ENCODE measurements at places on chromosomes 16 and 17. TPM values are rescaled to one million over a fixed set of nuclear protein-coding genes. Genes with fewer than 3 reads are reported as not detected.

DNA sequence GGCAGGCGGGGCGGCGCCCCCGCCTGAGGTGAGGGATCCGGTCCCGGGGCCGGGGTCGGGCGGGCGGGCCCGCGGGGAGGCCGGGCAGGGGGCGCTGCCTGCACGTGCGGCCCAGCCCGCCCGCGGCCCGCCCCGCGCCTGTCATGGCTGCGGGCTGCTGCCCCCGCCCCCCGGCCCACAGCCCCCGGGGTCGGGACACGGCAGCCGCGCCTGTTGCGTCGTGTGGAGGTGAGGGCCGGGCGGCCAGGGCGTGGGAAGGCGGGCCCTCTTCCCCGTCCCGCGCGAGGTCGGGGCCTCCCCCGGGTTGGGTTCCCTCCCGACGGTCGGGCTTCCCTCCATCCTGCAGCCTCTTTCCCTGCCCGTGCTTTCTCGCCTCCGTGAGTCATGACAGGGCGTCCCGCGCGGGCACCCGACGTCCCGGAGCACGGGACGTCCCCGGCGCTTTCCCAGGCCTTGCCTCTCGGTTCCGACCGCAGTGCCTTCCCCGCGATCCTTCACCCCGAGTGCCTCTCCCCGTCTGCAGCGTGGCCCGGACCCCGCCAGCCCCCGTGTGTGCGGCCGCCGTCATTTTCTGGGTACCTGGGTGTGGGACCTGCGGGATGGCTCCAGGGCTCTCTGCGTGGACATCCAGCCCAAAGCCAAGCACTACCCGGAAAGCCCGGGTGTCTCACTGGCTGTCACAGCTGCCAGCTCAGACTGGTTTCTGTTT lies 76.7 kb downstream of the CHD9 start:
- H3K27me3 ChIP-seq = no peaks in the 10 kb centered on the region
- peak overlapping the region; percentile 78 for H3K4me3 ChIP-seq

GRCh38 chr16:4888428-4889135 lies 41.3 kb downstream of the UBN1 start:
- no peak overlapping the region for H3K27ac ChIP-seq
- no peak for DNase-seq
- H3K27me3 ChIP-seq = no peaks in the 10 kb centered on the region
- peaks cover 84% of the 10 kb centered on the region for H3K36me3 ChIP-seq
- H3K4me1 ChIP-seq = no peaks in the 10 kb centered on the region

GRCh38 chr17:68674029-68674925 lies 73.1 kb upstream of the FAM20A start:
- no peaks in the 10 kb centered on the region for H3K36me3 ChIP-seq
- H3K27ac ChIP-seq = no peak overlapping the region
- DNase-seq = no peak
- H3K27me3 ChIP-seq = no peaks in the 10 kb centered on the region

DNA sequence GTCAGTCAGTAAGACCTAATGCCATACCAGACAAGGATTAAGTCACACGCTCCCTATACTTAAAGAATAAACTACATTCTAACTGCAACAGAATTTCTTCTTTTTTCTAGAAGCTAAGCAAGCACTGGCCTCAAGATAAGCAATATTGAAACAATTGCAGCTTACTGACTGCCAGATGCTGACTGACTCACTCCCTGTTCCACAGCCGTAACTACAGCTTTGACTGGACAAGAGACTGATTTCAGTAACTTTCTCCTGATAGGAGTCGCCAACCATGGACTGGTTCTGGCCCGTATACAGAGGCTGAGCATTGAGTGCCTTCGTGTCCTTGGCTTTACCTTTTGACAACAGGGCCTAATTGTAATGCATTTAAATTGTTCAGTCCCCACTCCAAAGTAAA lies 67.9 kb downstream of the TRIM37 start:
- no peak for DNase-seq
- no peaks in the 10 kb centered on the region for H3K27me3 ChIP-seq
- no peak overlapping the region for H3K4me3 ChIP-seq
- no peaks in the 10 kb centered on the region for H3K4me1 ChIP-seq

- H3K36me3 ChIP-seq = no peaks in the 10 kb centered on the region
- H3K4me3 ChIP-seq = no peak overlapping the region
- H3K27ac ChIP-seq = no peak overlapping the region
- H3K27me3 ChIP-seq = no peaks in the 10 kb centered on the region
These were observed 238.8 kb downstream of the MRTFB start for GRCh38 chr16:14309906-14310305.

DNA sequence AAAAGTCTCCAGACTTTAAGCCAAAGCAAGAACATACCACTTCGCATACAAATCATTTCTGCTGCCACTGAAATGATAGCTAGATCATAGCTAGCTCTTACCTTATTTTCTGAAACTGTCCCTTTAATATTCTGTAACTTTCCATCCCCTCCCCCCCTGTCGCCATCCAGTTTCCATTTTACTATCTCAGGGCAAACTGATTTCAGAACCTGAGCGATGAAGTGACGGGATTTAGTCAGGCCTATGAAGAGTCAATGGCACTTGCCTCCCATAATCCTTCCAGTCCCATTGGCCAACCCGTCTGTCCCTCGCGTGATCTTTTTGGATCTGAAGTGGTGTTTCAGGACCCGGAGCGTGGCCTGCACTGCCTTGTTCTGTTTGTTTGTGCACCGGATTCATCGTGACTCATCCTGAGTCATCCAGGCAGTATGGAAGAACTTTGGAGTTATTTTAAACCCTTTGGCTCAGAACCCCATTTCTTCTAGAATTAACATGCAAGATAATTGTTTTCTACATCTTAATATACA lies 199.8 kb upstream of the CHMP6 start:
- H3K27me3 ChIP-seq = no peaks in the 10 kb centered on the region
- H3K4me1 ChIP-seq = peaks cover 29% of the 10 kb centered on the region
- H3K27ac ChIP-seq = no peak overlapping the region
- H3K36me3 ChIP-seq = no peaks in the 10 kb centered on the region

- DNase-seq = no peak
- no peak overlapping the region for H3K27ac ChIP-seq
- no peaks in the 10 kb centered on the region for H3K4me1 ChIP-seq
- no peaks in the 10 kb centered on the region for H3K27me3 ChIP-seq
- H3K4me3 ChIP-seq = no peak overlapping the region
- H3K36me3 ChIP-seq = no peaks in the 10 kb centered on the region
These were observed 227.3 kb downstream of the COPRS start for GRCh38 chr17:31631766-31632165.

DNA sequence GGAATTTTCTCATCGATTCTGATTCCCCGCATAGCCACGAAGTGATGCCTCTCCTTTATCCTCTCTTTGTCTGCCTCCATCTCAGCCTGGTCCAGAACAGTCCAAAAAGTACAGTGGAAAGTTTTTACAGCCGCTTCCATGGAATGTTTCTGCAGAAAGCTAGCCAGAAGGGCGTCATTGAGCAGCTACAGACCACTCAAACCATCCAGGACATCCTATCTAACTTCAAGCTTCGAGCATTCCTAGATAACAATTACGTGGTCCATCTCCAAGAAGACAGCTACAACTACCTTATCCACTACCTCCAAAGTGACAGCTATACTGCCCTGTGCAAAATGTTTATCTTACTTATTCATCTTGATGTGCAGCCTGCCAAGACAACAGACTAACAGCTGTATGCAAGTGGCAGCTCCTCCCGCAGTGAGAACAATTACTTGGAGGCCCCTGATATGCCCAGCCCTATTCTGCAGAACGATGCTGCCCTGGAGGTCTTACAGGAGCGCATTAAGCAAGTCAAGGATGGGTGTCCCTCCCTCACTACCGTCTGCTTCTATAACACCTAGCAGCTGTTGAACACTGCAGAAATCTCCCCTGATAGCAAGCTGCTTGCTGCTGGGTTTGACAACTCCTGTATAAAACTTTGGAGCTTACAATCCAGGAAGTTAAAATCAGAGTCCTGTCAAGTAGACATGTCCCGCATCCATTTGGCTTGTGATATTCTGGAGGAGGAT lies 38.9 kb downstream of the SLFN12L start:
- H3K27me3 ChIP-seq = peaks cover 28% of the 10 kb centered on the region
- H3K27ac ChIP-seq = no peak overlapping the region
- no peaks in the 10 kb centered on the region for H3K36me3 ChIP-seq
- no peaks in the 10 kb centered on the region for H3K4me1 ChIP-seq

Gene HASPIN
- total RNA-seq = 2.7 TPM

DNA sequence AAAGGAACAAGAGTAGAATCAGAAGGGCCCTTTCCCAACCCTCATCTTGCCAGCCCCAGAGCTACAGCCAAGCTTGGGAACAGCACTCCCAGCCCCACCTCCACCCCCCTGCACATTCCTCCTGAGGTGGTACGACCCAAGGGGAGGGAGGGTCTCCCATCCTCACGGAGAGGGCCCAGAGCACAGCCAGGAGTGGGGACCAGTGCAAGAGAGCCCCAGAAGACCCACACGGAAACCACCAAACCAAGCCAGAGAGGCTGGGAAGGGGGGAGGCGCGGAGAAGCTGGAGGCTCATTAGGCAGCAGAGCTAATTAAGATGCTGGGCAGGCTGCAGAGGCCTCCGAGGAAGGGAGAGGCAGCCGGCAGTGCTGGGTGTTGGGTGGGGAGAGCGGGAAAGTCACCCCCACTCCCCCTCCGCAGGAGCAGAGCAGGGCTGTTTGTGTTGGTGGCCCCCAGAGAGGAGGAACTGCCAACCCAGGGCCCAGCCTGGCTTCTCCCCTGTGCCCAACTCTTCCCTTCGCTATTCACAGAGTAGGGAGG lies 2.4 kb downstream of the CACNB1 start:
- DNase-seq = no peak
- H3K4me3 ChIP-seq = peak overlapping the region; percentile 90
- peaks cover 37% of the 10 kb centered on the region for H3K36me3 ChIP-seq
- no peaks in the 10 kb centered on the region for H3K27me3 ChIP-seq

DNA sequence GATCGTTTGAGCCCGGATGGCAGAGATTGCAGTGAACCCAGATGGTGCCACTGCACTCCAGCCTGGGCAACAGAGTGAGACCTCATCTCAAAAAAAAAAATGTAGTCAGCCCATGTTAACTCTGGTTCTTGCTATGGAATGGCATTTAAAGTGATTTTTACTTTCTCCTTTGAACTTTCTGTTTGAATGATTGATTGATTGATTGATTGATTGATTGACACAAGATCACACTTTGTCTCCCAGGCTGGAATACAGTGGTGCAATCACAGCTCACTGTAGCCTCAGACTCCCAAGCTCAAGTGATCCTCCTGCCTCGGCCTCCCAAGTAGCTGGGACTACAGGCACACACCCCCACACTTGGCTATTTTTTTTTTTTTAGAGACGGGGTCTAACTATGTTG lies 17.0 kb downstream of the SMTNL2 start:
- no peaks in the 10 kb centered on the region for H3K27me3 ChIP-seq
- no peaks in the 10 kb centered on the region for H3K4me1 ChIP-seq
- no peak overlapping the region for H3K27ac ChIP-seq

DNA sequence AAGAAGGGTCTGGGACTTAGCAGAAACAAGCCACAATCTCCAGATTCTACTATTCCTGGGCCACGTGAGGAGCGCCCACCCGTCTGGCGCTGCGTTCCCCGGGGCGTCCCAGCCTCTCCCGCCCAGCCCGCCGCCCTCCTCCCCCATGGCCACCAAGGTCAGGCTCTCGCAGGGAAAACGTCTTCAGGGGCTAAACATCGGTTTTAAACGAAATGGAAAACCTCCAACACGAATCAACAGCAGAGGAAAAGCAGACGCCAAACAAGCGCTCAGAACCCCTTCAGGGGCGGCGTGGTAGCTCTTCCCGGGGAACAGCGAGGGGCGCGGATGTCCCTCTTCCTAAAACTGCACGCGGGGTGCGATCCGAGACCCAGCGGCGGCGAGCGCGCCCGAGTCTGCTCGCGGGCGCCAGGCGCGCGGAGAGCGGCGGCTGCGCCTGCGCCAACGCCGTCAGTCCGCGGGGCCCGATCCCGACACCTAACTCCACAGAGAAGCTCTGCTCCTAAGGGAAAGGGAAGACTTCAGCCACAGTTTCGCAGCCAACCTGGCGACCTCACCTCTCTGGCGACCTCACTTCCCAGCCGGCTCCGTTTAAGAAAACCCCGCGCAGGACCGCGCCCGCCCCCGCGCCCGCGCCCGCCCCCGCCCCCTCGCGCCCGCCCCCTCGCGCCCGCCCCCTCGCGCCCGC lies 505 bp upstream of the COG1 start:
- H3K4me1 ChIP-seq = peaks cover 6% of the 10 kb centered on the region
- peak overlapping the region; percentile 91 for H3K4me3 ChIP-seq
- no peak for DNase-seq
- H3K36me3 ChIP-seq = peaks cover 11% of the 10 kb centered on the region
- H3K27me3 ChIP-seq = no peaks in the 10 kb centered on the region
- peak overlapping the region; percentile 91 for H3K27ac ChIP-seq

DNA sequence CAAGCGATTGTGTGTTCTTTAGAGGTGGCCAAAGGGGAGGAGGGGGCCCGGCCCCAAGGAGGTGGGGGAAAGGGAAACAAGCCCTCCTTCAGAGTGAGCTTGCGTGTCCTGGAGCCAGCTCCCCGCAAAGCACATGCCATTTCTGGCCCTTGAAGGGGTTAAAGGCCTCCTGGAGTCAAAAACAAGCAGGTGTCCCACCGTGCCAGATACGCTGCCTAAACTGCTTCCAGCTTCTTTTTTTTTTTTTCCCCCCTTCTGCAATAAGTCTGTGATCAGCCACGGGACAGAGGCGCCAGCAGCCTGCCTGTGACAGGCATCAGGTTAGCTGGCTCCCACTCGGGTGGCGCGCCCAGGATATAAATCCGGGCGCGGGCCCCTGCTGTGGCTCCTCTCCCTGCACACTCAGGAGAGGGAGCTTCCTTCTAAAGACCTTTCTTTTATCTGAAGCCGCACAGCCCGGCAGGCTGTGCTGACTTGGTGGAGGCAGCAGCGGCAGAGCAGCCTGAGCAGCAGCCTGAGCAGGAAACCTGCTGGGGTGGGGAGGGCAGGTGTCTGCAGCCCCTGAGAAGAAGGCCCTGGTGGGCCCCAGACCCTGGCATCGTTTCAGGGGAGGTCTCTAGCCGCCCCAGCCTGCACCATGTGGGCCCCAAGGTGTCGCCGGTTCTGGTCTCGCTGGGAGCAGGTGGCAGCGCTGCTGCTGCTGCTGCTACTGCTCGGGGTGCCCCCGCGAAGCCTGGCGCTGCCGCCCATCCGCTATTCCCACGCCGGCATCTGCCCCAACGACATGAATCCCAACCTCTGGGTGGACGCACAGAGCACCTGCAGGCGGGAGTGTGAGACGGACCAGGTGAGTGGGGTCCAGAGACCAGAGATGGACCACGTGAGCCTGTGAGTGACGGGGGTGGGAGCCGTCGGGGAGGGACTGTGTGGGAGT lies at the start of gene WFIKKN2:
Gene WFIKKN2 (plus strand): TSS at position 286 of the 934 bp plus-strand sequence. CDS start 352 bp downstream, at position 638.
- H3K4me3 ChIP-seq = peak within 1 kb of the TSS; percentile 43
- no peak within 1 kb of the TSS for H3K27ac ChIP-seq
- H3K27me3 ChIP-seq = no peaks in the 10 kb centered on the region
- DNase-seq = no peak
- H3K36me3 ChIP-seq = no peaks in the 10 kb centered on the region

Gene BICDL2
- total RNA-seq = not detected

GRCh38 chr16:66473654-66474519 lies 46.8 kb downstream of the BEAN1 start:
- no peaks in the 10 kb centered on the region for H3K27me3 ChIP-seq
- no peaks in the 10 kb centered on the region for H3K36me3 ChIP-seq
- no peaks in the 10 kb centered on the region for H3K4me1 ChIP-seq
- H3K27ac ChIP-seq = no peak overlapping the region

Gene TBC1D3G
- not detected for total RNA-seq

- no peaks in the 10 kb centered on the region for H3K36me3 ChIP-seq
- H3K27ac ChIP-seq = no peak overlapping the region
- H3K4me3 ChIP-seq = no peak overlapping the region
- no peaks in the 10 kb centered on the region for H3K27me3 ChIP-seq
- H3K4me1 ChIP-seq = no peaks in the 10 kb centered on the region
These were observed 36.2 kb upstream of the RCVRN start for GRCh38 chr17:9941305-9941704.

- no peaks in the 10 kb centered on the region for H3K4me1 ChIP-seq
- no peak overlapping the region for H3K4me3 ChIP-seq
- DNase-seq = no peak
- no peak overlapping the region for H3K27ac ChIP-seq
These were observed 42.9 kb downstream of the USP10 start for GRCh38 chr16:84742641-84743092.
